ENCODE measurements at places on chromosomes 5 and 9.

- no peak for DNase-seq
Observed at GRCh38 chr5:149493316-149493715, 57.9 kb downstream of the CSNK1A1 start.

DNA sequence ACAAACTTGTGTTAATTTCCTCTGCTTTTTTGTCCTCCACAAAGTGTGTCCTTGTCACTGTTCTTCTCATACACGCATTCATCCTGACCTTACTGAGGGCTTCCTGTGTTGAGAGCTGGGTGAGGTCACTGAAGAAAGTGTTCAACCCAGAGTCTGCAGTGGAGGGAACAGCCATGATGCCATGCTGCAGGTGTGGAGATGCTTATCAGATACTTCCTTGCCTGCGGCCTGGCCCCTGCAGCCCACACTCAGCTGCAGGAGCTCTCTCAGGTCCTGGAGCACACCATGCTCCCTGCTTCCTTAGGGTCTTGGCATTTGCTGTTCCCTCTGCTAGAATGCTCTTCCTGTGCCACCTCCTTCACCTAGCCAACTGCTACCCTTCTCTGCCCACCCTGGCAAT is 108.1 kb upstream of the SPRY4 start:
- DNase-seq = no peak

- no peak for DNase-seq
Observed at GRCh38 chr9:29685531-29685930, 2112.2 kb upstream of the C9orf72 start.

DNA sequence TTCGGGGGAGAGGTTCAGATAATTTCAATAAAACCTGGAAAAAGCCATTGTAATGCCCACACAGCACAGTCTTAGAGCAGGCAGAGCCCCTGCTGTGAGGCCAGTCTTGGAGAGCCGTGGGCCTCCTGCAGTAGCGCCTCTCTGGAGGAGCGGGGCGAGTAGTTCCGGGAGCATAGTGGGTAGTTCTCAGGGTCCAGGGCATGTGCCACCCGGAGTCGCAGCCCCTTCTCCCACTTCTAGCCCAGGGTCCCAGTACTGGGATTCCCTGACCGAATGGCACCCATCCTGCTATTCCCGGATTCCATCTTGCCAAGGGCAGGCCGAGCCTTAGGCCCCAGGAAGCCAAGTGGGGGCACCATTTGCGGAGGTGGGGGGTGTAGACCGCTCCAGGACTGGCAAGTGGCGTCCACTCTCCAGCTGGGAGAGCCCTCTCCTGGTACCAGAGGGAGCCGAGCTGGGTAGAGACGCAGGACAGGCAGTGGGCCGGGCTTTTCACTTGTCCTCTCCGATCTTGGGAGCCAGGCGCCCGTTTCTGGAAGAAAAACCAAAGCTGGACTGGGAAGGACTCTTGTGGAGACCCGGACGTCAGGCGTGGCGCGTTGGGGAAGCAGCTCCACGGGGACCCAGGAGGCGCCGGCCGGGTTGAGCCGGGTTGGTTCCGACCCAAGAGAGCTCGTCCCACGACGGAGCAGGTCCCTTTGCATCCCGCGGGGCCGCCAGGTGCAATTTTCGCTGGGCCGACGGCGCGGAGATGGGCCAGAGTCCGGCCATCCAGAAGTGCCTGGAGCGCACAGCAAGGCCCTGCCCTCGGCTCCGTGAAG is 12.1 kb downstream of the PROP1 start:
- DNase-seq = no peak

DNA sequence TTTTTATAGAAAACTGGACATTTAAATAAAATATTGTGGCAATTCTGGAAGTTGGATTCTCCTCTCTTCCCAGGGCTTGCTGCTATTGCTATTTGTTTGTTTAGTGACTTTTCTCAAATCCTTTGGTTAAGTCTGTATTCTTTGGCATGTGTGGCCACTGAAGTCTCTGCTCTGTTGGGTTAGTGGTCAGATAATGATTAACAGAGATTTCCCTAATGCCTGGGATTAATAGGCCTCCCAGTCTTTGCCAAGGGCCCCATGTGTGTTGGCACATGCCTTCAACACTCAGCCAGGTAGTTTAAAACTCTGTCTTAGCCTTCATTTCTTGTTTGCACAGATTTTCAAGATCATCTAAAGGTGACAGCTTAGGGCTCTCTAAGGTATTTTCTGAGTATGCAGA is 92.8 kb upstream of the EPB41L4A start:
- DNase-seq = no peak

DNA sequence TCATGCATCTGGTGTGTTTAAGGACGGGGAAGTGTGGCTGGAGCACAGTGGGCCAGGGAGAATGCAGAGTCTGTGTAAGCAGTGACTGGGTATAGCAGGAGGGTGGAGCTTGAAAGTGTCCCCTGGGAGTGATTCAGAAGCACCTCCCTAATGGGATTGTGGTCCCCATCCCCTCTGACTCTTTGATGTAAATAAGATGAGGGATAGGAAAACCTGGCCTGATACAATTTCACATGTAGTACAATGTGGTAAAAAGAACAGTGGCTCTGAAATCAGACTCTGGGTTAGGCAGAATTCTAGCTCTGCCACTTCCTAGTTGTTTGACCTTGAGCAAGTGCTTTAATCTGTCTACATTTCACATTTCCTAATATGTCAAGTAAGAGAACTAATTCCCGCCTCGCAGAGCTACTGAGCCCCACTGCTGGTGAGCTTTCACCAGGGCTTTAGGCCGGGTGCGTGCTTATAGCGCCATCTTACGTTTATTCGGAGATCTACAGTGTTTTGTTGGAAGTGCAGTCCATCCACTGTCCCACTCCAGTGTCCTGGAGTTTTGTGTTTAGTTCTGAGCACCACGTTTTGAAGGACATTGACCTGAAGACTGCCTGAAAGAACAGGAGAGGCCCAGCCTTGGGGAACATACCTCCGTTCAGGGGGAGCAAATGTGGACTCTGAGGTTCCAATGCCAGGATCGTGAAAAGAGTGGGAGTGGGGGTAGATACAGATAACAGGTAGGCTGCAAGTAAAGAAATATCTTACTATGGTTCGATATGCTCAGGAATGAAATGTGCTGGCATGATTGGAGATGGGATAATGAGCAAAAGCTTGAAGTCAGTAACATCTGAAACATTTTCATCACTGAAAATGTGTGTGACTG is 51.2 kb upstream of the TESK1 start:
- DNase-seq = peak; percentile 67

- no peak for DNase-seq
Observed at GRCh38 chr5:54991416-54991815, 6.0 kb upstream of the ESM1 start.

GRCh38 chr5:114332493-114332892 is 29.4 kb upstream of the KCNN2 start:
- no peak for DNase-seq

GRCh38 chr9:106761493-106761892 is 101.5 kb upstream of the ZNF462 start:
- DNase-seq = no peak

DNA sequence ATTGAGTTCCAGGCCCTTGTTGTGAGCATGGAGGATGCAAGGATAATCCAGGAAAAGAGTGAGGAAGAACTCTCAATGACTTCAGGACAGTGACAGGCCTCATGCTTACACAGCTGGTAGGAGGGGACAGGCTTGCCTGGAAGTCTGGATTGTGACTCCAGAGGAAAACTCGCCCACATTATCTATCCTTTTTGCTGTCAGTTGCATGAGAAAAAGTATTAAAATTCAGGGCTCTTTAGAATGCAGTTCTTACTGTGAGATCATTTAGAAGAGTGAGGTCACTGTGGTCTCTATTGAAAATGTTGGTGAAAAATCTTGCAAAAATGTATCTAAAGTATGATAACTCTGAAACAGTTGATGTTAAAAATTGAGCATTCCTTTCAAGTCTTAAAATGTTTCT is 30.5 kb downstream of the NTRK2 start:
- no peak for DNase-seq

- no peak for DNase-seq
Observed at GRCh38 chr9:129108083-129108804, 2.3 kb downstream of the CRAT start.

Measured in foreskin melanocyte (primary cell).